COR-L47 (cell line): ENCODE measurements at places on chromosomes 4 and X.

DNA sequence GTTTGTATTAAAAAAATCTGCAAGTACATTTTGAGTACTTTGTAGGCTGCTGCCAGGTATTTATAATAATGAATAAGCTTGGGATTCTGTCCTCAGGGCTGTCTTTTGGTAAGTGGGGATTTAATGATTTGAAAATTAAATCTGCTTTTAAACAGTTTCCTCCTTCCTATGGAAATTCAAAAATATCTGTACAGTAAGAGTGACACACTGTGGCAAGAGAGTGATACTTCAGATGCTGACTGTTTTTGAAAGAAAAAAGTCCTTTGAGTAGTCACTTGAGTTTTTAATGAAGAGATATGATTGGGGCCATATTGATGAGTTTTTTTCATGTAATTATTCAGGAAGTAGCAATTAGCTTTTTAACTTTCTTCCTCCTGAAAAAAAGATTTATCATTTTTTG, 49.2 kb downstream of the SMARCAD1 start:
- DNase-seq, result no peak

DNA sequence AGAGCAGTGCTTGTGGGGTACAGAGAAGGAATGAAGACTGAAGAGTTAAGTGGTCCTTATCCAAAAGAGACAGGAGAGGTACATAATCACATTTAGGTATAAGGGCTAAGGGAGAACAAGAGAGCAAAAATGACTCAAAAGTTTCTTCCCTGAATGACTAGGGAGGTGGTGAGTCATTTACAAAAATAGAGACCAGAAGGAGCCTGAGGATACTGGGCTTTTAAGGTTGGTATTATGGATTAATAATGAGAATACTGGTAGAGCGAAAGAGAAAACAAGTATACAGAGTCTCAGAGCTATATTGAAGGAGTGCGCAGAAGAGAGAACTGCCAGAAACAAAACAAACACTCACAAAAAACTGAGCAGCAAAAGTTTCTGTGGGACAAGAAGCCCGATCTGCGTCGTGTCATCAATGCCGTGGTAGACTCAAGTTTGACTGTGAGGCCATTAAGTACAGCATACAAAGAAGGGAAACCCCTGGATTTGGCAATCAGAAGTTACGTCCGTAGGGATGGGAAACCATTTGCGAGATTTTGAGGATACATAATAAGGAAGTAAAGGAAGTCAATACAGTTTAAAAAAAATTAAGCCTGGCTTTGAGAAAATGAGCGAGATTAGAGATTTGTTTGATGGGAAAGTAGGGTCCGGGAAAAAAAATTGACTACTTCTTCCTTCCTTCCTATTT, 129.1 kb upstream of the STIM2 start:
- DNase-seq, result no peak

GRCh38 chr4:40190019-40190418, 6.8 kb upstream of the RHOH start:
- no peak for DNase-seq

- DNase-seq, result no peak
These were observed 16.4 kb downstream of the FHL1 start for GRCh38 chrX:136163689-136164088.

- no peak for DNase-seq
These were observed 38.2 kb downstream of the FAM114A1 start for GRCh38 chr4:38905652-38906385.

GRCh38 chr4:180932370-180933001, 1310.7 kb upstream of the TENM3 start:
- no peak for DNase-seq

- no peak for DNase-seq
These were observed 536.4 kb upstream of the ADGRL3 start for GRCh38 chr4:60663769-60664168.

DNA sequence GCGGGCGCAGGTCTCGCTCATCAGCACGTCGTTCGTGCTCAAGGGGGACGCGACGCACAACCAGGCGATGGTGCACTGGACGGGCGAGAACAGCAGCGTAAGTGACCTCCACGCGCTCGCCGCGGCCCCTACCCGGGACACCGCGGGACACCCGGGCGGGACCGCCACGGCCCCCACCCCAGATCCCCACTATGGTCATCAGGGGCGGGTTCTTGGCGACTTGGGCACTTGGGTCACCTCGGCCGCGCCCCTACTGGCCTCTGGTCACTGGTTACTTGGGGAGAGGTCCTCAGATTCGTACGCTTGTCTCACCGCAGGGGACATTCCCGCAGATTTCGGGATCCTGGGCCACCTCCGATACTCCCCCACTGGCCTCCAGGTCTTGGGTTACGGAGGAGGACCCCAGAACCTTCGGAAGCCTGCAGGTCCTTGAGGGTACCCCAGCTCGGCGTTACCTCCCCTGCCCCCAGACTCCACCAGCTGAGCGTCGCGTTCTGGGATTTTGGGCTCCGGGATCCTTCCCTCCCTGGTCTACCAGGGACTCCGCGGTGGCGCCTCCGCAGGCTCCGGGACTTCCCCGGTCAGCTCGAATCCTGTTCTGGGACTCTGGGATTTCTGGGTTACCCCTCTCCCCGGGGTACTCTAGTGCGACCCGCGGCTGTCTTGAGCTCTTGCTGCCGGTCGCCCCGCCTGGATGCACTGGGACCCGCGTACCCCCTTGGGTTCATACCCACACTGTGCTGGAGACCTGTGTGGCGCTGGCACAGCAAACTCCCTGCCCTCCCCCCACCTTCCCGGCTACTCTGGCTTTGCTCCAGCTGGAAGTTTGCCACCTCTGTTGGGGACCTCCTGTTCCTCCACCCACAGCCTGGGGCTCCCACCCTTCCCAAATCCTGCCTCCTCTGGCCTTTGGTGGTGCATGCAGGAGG, 956 bp downstream of the SORCS2 start:
- DNase-seq, result peak; percentile 39

DNA sequence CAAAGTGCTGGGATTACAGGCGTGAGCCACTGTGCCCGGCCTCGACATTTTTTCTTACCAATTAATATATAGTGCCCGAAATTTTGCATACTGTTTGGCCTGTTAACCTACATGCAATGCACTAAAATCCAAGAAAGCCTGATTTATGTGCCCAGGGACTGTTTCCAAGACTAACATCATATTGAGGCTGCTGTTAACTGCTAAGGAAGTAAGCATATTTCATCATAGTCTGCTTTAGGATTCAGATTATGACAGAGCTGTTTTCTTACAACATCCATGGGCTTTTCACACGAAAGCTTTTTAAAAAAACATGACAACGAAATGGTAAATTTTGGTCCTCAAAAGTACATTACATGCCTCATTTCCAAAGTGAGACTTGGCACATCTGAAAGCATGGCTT, 84.4 kb downstream of the STOX2 start:
- no peak for DNase-seq

DNA sequence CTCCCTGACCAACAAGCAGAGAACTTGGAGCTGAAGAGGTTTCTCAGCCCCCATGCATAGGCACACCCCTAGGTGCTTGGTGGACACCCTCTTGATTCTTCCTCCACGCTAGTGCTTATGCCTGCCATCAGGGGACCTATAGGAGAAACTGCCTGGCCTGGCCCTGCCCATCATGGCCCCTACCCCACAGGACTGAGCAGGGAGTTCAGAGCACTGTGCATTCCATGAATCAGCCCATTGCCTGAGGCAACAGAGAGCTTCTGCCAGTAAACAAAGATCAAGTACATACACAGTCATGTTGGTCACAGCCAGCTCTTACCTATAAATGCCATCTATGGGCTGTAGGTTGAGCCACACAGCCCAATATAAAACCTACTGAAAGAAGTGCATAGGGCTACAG, 99.1 kb upstream of the EDNRA start:
- no peak for DNase-seq

GRCh38 chr4:169854090-169854489, 96.3 kb upstream of the HPF1 start:
- DNase-seq, result peak; percentile 50

GRCh38 chr4:2822461-2823300, 21.0 kb upstream of the ADD1 start:
- no peak for DNase-seq

DNA sequence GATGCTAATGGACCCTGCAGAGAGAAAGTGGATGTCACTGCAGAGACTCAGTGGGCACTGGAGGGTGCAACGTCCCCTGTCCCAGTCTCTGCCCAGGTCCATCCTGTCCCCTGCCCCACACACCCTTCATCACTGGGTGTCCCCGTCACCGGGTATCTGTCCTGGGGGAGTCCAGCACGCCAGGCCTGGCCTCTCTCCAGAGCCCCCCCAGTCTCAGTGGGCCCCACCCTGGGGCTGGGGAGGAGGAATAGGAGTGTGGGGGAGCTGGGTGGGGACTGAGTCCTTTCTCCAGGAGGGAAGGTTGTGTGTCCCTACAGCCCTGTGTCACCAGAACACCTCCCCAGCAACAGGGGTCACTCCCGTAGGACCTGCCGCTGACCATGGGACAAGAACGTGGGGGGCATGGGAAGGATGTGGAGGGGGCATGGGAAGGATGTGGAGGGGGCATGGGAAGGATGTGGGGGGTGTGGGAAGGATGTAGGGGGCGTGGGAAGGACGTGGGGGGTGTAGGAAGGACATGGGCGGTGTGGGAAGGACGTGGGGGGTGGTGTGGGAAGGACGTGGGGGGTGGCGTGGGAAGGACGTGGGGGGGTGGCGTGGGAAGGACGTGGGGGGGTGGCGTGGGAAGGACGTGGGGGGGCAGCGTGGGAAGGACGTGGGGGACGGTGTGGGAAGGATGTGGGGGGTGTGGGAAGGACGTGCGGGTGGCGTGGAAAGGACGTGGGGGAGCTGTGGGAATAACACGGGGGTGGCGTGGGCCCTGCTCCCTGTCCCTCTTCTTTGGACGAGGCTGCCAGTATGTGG, 21.0 kb upstream of the SPON2 start:
- no peak for DNase-seq

DNA sequence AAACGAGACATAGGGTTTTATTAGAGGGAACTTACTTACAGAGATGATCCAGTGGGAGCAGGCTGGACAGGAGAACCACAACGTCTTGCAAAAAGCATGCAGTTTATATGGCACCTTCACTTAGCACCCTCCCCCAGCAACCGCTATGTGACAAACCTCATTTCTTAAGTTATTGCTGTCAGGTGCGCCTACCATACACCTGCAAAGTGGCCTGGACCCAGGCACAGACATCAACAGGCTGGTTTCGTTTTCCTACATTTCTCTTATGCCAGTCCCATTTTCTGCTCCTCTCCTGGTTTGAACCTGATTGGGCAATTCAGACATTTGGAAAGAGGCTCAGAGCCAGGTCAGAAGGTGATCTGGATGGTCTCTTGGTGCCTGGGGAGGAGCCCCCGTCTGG, 18.3 kb downstream of the RTL5 start:
- DNase-seq, result no peak
